ENCODE measurements at places on chromosomes 7 and 10. TPM values are rescaled to one million over a fixed set of nuclear protein-coding genes. Genes with fewer than 3 reads are reported as not detected.

The INTS1 gene
- total RNA-seq: 111 TPM

The PNLIPRP3 gene
- total RNA-seq: not detected

The CUZD1 gene
- 2.8 TPM for total RNA-seq

The HABP2 gene
- not detected for total RNA-seq

The TRIM73 gene
- 0.54 TPM for total RNA-seq

The GPER1 gene
- not detected for total RNA-seq

The OPALIN gene
- not detected for total RNA-seq

The STAM gene
- 40.5 TPM for total RNA-seq

DNA sequence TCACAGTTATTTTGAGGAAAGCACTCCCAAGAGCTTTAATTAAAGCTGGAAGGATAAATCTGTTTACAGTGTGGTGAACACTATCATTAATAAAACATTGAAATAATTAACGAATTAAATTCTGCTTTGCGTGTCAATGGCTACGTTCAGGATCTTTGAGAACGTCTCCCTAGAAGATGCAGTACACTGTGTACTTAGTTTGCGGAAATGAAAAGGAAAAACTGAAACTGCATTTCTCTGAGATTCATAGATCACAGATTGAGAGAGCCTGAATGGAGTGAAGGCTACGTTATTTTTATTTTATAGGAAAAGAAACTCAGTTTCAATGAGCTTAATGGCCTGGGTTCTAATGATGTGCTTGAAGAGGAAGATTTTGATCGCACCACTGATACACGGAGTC, 85.3 kb downstream of the NRP1 start:
- no peak for DNase-seq

DNA sequence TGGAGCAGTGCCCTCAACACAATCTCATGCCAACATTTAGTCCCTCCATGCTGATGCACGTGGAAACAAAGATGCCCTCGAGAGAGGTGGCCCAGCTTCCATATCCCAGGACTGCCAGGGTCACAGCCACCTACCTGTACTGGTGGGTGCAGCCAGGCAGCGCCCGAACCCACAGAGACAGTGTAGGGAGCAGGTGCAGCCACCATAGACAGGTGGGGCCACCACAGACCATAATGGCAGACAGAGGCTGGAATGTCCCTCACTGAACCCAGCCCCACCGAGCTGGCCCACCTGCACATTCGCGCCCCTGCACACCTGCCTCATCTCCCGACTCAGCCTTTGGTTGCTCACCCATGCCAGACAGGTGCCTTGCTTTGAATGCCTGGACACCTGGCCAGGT, 18.3 kb upstream of the CPXM2 start:
- DNase-seq: no peak

DNA sequence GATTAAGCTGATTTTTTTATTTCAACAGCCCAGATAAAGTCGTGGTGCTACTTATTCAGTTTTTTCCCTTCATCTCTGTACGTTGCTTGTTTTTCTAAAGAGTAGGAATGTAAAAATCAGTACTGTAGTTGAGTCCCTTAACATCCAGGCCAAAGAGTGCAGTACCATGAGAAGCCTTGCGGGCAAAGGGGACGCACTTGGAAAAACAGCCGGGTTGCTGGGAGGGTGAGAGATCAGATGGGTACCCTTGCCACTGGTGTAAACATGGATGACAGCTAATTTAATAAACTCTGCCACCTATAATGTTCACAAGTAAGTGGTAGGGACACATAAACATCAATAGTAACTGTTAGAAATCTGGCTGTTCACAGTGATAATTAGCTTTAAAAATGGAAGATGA, 175.9 kb downstream of the POU6F2 start:
- peak; percentile 51 for DNase-seq

- DNase-seq: peak; percentile 54
Measured at GRCh38 chr7:138865843-138866242, 67.8 kb upstream of the ATP6V0A4 start.

GRCh38 chr7:114973147-114973546, 51.3 kb downstream of the MDFIC start:
- DNase-seq: no peak

GRCh38 chr7:35584990-35585389, 109.9 kb downstream of the HERPUD2 start:
- no peak for DNase-seq

DNA sequence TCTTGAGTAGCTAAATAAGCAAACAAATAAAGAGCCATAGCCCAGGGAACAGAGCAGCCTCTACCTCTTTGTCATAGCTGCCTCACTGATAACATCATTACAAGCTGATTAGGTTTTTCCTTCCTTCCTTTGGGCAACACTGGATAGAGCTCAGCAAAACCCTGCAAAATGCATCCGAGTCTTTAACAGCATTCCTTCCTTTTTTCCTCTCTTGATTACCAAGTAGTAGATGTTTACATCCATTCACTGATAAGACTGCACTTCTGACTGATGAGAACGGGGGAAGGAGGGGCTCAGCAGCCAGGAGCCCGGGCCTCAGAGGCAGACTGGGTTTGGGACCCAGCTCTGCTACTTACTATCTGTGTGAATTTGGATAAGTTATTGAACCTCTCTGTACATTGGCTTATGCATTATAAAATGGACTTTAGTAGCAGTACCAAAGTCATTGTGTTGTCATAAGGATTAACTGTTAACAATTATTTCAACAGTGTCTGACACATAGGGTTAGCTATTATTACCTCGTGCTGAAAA, 214.2 kb downstream of the ANK3 start:
- DNase-seq: no peak

GRCh38 chr10:64059884-64060283, 538.7 kb downstream of the REEP3 start:
- peak; percentile 5 for DNase-seq

DNA sequence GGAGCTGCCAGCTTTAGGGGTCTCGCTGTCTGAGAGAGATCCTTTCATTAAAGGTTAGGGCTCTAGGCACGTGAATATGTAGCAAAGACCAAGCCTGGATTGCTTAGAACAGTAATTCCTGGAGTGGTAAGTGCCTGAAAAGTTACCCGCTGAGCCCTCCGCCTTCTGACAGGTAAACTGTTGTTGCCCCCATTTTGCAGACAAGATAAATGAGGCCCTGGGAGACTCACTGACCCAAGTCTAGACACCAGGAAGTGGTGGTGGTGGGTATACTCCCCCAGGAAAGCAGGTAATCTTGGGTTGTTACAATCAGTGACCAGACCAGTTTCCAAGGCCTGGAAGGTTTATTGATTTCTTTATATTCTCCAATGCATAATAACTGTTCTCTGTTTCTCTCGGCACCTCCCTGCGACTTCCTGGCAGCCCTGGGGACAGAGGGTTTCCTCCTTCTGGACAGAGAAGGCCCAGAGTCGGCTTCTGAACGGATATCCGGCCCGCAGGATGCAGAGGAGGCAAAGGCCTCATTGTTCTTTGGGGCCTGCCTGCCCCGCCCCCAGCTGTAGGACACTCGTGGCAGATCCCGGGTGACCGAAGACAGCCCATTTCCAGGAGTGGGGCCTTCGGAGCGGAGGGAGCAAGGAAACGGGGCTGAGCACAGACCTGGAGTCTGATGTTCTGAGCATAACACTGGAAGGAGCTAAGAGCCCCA, 1.3 kb upstream of the GRK5 start:
- peak; percentile 65 for DNase-seq

- DNase-seq: no peak
Measured at GRCh38 chr10:14372606-14373005, 41.9 kb upstream of the FRMD4A start.

DNA sequence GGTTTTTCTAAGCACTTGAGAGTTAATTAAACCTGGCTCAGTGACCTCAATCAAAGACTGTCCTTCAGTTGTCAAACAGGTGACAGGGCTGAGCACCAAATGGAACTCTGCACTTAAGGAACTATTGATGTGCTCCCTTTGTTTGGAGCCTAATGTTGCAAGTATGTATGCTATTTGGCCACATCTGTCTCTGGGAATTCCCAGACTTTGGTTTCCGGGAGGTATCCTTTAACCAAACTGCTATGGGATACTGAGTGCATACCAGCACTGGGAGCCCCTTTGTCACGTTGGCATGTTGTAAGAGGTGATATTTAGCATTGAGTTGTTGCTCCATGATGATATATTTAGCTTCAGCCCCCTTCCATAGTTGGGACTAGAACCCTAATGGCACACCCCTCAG, 25.2 kb downstream of the ASZ1 start:
- peak; percentile 14 for DNase-seq

- no peak for DNase-seq
Measured at GRCh38 chr7:78213402-78213801, 414.8 kb downstream of the PHTF2 start.

All from GM23338 (cell line).